ACHN (cell line): ENCODE measurements at places on chromosomes 7 and 10.

GRCh38 chr7:154965014-154965413, 37.9 kb downstream of the PAXIP1 start:
- DNase-seq = no peak

- DNase-seq = no peak
Measured at GRCh38 chr7:139838276-139838675, 9.2 kb downstream of the TBXAS1 start.

DNA sequence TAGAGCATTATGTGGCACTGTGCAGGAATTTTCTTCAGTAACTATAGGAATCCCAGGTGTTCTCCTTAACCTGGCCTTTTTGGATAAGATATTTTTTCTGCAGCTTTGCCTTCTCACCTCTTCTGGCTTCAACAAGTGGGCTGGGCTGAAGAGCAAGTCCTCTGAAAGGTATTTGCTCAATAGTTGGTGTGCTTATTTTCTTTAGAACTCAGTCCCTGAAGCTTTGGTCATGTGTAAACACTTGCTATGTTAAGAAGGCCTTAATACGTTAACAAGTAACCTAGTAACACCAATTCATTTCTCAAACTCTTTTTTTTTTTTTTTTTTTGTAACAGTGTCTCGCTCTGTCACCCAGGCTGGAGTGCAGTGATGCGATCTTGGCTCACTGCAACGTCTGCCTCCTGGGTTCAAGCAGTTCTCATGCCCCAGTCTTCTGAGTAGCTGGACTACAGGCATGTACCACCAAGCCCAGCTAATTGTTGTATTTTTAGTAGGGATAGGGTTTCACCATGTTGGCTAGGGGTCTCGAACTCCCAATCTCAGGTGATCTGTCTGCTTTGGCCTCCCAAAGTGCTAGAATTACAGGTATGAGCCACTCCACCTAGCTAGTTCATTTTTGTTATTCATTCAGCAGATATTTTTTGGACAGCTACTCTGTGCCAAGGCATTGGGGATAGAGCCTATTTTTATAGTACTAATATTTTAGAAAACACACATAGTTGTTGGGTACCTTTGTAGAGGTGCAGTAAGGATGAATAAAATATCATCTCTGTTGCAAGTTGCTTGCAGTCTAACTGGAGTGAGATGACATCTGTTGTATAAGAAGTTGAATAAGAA, 164.6 kb downstream of the SND1 start:
- DNase-seq = peak; percentile 78

DNA sequence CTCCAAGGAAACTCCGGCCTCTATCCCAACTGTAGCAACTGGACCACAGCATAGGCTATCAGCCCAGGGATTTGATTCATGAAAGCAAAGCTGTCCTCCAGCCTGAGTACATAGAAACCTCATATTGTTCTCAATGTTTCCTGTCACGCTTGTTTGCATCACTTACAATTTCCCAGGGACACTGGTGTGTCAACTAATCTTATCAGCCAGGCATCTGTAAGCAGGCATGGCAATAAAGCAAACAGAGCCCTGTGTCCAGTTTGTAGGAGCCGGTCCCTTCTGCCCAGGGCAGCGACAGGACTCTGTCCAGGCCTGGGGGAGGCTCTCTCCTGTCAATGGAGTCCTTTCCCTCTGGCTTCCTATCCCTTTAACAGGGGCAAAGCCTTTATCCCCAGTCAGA, 23.0 kb upstream of the CDHR3 start:
- no peak for DNase-seq

DNA sequence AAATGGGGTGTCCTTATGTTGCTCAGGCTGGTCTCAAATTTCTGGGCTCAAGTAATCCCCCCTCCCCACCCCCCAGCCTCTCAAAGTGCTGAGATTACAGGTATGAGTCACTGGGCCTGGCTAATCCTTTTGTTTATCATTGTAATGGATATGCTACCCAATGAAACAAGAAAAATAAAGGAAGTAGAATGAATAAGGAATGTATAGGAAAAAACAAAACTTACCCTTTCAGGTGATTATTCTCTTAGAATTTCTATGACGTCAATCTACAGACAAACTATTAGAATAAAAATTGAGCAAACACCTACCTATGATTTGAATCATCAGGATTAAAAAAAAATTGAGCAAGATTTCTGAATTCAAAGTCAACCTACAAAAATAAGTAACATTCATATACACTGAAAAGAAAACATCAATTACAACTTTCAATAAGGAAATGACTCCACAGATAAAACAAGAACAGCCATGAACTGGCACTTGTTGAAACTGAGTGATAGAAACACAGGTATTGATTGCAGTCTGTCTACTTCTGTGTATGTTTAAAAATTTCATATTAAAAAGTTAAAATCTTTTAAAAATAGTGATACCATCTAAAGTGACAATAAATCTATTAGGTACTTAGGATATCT, 12.2 kb downstream of the ADAM12 start:
- DNase-seq = no peak

GRCh38 chr7:155746188-155746587, 66.1 kb downstream of the SHH start:
- DNase-seq = no peak

DNA sequence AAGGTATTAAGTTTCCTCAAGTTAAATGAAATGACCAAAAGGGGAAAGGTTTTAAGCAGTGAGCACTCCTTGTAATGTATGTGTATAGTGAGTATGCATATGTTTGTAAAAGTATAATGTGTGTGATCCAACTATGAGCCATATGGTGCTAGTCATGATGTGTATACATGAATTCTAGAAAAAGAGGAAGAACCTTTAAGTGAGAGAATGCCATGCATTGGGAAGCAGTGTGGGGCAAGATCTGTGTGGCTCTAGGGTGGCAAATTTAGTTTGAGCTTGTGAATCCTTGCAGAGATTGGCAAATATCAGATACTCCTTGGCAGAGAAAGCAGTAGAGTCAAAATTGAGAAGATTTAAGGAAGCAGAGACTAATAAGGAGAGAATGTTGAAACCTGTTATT, 435.0 kb downstream of the AUTS2 start:
- no peak for DNase-seq

DNA sequence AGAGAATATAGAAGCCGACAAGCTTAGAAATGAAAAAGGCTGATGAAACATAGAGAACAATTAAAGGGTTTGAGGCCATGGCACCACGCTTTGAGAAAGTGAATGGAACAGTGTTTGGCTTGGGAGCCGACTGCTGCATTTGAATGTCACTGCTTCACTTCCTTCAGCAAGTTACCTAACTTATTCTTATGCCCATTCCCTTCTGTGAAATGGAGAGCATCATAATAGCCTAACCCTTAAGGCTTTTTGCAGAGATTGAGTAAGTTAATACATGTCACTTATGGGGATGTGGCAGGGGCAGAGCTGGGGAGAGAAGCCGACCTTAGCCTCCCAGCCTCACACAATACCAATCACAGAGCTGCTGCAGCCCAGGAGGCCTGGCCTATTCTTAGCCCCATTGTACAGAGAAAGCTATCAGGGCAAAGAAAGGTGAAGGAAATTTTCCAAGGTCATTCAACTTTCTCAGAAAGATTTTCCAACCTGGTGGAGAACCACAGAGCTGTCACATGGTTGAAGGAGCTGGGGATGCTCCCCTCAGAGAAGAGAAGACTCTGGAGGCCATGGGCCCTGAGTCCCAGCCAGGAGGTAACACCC, 186.0 kb upstream of the GDF10 start:
- DNase-seq = no peak

DNA sequence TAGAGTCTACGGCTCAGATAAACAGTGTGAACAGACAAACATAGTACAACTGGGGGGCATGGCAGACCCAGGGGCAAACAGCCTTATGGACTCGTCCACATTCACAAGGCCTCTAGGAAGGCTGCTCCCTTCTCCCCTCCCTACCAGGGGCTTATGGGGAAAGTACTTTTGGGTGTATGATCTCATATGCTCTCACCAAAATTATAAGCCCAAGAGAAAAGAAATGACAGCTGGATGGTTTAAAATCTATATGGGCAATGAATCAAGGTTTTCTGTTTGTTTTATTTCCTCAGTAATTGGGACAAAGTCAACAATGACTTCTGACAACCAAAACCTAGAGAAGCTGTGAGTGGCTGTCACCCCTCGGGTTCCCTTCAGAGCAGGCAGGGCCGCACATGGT, 144.4 kb downstream of the PKD1L1 start:
- no peak for DNase-seq

GRCh38 chr10:111598433-111599059, 521.7 kb downstream of the ADRA2A start:
- DNase-seq = peak; percentile 68

DNA sequence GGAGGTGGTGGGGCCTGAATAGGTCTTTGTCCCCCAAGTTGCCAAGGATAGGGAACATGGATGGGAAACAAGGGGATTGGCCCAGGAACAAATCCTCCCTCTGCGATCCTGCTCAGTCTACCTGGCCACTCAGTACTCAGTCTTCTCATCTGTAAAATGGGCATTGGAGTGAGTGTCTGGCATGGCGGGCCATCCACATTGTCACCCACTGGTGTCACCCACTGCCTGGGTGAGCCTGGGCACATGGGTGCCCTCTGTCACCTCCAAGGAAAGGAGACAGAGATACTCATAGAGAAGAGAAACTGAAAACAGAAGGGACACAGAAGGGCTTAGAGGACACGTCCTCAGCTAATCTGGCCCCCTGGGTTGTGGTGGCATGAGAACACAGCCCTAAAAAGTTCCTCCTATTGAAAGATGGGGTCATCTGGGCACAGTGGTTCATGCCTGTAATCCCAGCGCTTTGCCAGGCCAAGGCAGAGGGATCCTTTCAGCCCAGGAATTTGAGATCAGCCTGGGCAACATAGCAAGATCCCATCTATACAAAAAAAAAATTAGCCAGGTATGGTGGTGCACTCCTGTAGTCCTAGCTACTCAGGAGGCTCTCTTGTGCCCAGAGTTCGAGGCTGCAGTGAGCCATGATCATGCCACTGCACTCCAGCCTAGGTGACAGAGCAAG, 12.5 kb upstream of the TNRC18 start:
- DNase-seq = no peak

DNA sequence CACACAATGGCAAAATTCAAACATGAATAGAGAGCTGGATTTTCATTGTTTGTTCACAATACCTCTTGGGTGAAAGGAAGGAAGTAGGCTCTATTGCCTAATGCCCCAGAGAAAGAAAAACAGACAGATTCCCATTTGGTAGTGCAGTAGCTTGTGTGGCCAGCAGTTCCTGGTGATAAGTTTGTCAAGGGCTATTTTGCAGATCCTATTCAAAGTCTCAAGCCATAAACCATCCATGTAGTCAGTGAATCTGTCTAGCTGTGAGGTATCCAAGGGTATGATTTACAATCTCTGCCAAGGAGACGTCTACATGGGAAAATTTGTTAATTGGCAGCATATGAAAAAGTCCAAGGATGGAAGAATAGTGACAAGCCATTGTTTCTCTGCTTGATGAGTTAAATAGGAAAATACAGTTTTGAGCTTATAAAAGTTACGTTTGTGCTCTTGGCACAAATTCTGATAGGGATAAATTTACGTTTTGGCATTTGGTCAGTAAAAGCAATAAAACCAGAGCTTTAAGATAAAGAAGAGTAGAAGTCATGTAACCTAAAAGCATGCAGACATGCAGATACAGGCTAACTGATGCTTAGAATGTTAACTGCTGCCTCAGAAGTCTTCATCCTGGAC, 269.1 kb downstream of the GATA3 start:
- DNase-seq = no peak

GRCh38 chr7:33781167-33781566, 124.2 kb upstream of the BMPER start:
- DNase-seq = no peak

DNA sequence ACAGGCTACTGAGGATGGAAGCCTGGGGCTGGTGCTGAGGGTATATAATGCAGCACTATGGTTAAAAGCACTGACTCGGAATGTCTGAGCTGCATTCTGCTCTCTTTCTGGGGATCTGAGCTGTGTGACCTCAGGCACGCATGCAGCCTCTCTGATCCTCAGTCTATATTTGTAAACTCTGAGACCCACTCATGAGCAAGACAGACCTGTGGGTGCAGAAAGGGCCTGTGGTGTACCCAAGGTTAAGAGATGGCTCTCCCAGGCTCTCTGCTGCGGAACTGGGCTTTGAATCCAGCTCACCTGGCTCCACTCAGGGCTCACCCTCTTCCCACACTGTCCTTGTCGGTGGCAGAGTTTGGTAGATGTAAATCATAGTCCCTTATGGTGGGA, 89.9 kb downstream of the CHST15 start:
- DNase-seq = no peak

GRCh38 chr10:306007-306674, 170.9 kb downstream of the ZMYND11 start:
- no peak for DNase-seq

GRCh38 chr10:53135897-53136253, 363.3 kb upstream of the MBL2 start:
- DNase-seq = no peak

GRCh38 chr7:135248546-135248945, 14.9 kb downstream of the STRA8 start:
- no peak for DNase-seq

- no peak for DNase-seq
Measured at GRCh38 chr7:43314379-43315158, 202.1 kb downstream of the HECW1 start.

DNA sequence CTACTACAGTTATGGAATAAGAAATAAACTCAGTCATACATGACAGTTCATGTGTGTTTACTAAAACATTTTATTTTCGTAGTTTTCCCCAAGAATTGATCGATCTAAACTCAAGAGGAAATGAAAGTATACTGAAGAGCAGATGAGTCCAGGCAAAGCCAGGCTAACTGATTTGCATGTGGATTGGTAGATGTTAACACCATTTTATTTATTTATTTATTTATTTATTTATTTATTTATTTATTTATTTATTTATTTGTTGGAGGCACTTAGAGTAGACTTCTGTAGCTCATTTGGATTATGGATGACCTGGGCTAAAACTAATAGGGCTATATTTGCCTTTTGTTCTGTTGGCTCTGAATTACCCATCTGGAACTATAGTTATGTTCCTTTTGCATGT, 68.5 kb upstream of the DKK1 start:
- no peak for DNase-seq

GRCh38 chr10:86113044-86113443, 253.6 kb downstream of the GRID1 start:
- DNase-seq = no peak

- peak; percentile 99 for DNase-seq
Measured at GRCh38 chr7:55245271-55245723, 119.8 kb upstream of the LANCL2 start.

GRCh38 chr10:49371967-49372366, 23.9 kb downstream of the DRGX start:
- no peak for DNase-seq

- DNase-seq = no peak
Measured at GRCh38 chr10:132391676-132392020, 5.4 kb upstream of the PWWP2B start.

DNA sequence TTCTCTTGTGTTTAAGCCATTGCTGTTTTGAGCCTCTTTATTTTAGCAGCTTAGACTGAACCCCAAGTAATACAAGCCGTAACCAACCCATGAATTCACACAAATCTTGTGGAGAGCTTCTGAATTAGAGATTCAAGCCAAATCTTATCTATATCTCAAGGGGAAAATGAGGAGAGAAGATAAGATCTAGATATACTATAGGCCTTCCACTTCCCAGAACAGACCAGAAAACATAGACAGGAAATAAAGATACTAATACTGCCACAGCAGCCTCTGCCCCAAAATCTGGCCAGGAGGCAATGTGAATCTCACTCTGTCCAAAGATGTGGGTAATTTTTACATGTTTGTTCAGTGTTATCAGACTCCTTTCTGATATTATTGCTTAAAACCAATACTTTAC, 307.2 kb downstream of the PTEN start:
- no peak for DNase-seq
